ENCODE measurements at places on chromosomes 7 and 10.

DNA sequence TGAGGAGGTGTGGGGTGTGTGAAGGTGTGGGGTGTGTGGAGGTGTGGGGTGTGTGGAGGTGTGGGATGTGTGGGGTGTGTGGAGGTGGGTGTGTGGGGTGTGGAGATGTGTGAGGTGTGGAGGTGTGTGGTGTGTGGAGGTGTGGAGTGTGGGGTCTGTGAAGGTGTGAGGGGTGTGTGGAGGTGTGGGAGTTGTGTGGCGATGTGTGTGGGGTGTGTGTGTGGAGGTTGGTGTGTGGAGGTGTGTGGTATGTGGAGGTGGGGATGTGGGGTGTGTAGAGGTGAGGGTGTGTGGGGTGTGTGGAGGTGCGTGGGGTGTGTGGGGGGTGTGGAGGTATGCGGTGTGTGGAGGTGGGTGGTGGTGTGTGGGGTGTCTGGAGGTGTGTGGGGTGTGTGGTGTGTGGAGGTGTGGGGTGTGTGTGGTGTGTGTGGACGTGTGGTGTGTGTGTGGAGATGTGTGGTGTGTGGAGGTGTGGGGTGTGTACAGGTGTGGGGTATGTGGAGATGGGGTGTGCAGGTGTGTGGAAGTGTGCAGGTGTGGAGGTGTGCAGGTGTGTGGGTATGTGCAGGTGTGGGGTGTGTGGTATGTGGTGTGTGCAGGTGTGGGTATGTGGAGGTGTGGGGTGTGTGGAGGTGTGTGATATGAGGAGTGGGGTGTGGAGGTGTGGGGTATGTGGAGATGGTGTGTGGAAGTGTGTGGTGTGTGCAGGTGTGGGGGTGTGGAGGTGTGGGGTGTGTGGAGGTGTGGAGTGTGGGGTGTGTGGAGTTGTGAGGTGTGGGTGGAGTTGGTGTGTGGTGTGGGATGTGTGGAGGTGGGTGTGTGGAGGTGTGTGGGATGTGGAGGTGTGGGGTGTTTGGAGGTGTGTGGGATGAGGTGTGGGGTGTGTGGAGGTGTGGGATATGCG lies 34.5 kb downstream of the SPDYE17 start:
- no peak for DNase-seq

DNA sequence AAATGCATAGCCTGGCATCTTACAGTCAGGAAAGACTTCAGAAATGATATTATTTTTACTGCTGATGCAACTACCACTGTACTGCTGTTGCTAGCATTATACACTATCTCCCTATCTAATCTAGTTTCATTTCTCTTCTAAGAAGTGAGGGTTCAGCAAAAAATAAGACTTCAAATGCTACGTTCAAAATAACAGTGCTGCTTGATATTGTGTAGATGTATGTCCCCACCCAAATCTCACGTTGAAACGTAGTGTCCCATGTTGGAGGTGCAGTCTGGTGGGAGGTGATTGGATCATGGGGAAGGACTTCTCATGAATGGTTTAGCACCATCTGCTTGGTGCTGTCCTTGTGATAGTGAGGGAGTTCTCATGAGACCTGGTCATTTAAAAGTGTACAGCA lies 129.4 kb downstream of the ANK3 start:
- DNase-seq: no peak

GRCh38 chr10:121404611-121405010 lies 193.6 kb downstream of the FGFR2 start:
- no peak for DNase-seq

DNA sequence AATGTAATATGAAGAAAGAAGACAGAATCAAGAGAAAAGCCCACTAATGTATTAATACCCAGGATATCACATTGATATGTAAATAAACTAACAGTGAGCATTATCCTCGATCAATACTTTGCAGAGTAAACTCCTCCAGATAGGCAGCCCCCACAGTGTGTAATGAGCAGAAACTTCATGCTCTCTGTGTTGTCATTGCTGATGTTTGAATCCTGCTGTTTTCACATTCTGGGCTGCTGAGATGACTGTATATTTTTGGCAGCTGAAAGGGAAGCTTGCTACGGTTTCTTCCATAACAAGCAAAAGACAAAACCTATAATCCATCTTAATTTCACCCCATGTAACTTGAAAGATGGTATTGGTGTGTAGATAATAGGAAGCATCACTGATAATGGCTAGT lies 15.3 kb upstream of the THSD7A start:
- no peak for DNase-seq

DNA sequence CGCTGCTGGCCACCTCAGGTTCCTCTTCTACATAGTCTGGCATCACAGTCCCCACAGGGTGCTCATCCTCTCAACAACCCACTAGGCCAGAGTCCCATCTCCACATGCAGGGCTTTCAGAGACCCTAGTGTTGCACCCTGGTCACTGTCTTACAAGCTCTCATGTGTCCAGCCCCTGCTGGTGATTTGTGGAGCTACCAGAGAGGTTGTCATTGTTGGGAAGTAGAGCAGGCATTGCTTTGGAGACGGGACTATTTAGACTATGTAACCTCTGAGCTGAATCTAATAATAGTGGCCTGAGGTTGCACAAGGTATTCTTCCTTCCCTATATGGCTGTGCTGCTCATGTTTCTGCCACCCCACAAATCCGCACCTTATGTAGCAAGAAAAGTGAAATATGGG lies 135.3 kb upstream of the VWC2 start:
- no peak for DNase-seq

- DNase-seq: no peak
These were observed 22.7 kb downstream of the MKRN1 start for GRCh38 chr7:140456551-140457051.
